BE2C (cell line): ENCODE measurements at places on chromosomes 3 and 15.
A peak's percentile ranks its signal among the peaks of the same experiment; 100 is the strongest.

- DNase-seq, result peak; percentile 9
Measured at GRCh38 chr15:43648649-43649429, at the start of gene CATSPER2. Gene CATSPER2 (minus strand): TSS chr15:43648844. CDS start chr15:43648061, 783 bp downstream.

- no peak for DNase-seq
Measured at GRCh38 chr3:124832782-124833709, 54.1 kb downstream of the ITGB5 start.

GRCh38 chr15:22735781-22736180 is 50.7 kb upstream of the NIPA1 start:
- no peak for DNase-seq

DNA sequence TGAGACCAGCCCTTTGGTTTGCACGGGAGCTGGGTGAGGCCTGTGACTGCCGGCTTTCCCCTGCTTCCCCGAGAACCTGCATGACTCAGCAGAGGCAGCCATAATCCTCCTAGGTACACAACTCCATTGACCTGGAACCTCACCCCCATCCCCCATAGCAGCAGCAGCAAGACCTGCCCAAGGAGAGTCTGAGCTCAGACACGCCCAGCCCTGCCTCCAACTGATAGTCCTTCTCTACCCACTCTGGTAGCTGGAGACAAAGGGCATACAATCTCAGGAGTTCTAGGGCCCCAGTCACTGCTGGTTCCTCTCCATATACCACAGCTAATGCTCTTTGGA is 141.0 kb upstream of the ARHGEF26 start:
- no peak for DNase-seq

GRCh38 chr3:44995142-44995770 is 19.2 kb downstream of the EXOSC7 start:
- peak; percentile 74 for DNase-seq

DNA sequence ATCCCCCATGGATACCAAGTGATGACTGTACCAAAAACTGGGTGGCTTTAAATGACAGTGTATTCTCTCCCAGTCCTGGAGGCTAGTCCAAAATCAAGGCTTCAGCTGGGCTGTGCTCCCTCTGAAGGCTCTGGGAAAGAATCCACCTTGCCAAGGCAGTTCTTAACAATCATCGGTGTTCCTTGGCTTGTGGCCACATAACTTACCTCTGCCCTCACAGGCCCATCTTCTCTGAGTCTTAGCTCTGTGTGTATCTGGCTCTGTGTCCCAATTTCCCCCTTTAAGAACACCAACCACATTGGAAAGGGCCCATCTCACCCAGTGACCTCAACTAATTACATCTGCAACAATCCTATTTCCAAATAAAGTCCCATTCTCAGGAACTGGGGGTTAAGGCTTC is 503.0 kb upstream of the PROK2 start:
- no peak for DNase-seq

DNA sequence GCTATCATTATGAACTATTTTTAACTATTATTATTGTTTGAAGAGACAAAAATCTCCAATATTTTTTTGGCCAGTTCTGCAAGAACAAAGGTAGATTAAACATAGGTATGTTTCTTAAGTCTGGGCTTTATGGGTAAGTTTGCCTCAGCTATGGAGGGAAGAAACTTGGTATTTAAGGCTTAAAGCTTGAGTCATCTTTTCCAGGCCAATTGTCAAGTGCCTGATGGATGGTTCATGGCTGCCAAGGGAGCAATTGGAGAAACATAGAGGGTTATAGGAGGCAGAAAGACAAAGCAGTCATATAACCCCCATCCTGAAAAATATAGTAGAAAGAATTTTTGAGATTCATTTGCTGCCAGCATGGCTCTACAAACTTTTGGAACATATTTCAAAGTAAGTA is 7.2 kb upstream of the STAC start:
- DNase-seq, result no peak

GRCh38 chr3:37808656-37809055 is 53.0 kb upstream of the CTDSPL start:
- no peak for DNase-seq

GRCh38 chr3:71442652-71443042 is 140.9 kb downstream of the FOXP1 start:
- DNase-seq, result no peak

GRCh38 chr3:64164349-64164748 is 60.9 kb downstream of the PRICKLE2 start:
- no peak for DNase-seq

DNA sequence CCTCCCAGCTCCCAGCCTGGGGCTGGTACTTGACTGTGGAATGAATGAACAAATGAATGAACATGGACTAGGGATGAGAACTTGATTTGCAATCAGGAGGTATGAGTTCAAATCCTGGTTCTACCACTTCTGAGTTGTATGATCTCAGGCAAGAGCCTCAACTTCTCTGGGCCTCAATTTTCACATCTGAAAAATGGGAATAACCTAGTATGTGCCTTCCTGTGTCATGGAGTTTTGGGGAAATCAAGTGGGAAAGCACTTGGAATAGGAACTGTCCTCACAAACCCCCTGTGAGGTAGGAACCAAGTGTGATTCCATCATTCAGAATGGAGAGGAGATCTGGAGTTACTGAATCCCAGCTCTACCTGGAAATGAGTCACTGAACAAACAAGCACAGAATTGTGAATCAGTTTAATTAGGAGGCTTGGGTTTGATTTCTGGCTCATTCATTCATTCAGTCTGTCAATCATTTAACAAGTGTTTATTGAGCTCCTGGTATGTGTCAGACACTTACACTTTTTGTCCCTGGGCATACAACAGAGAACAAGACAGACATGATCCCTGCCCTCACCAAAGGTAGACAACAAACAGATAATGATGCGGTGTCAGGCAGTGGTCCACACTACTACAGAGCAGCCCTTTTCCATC is 29.7 kb downstream of the DNASE1L3 start:
- DNase-seq, result no peak

DNA sequence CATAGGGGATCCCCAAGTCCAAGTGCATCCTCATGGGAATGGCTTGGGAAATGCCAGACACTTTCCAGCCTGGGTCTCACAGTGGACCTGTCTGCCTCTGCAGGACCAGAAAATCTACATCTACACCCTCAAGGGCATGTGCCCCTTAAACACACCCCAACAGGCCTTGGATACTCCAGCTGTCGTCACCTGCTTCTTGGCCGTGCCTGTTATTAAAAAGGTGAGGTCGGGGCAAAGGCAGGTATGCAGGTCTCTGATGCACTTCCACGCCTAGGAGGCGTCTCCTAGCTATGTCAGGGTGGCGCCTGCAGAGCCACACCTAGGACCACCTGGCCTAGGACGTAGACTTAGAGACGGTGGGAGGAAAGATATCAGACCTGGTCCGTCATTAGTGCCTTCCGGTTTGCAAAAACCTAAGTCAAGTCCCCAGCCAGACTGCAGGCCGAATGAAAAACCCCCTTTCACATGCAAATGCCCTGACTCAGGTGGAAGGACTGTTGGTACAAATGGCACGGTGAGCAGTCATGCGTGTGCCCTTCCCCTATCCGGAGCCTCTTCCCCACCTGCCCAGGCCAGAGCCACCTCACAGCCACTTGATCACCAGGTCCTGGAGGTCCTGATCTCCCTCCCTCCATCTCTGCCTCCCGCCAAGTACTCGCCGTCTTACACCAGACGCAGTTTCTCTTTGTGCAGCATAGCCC is 143.5 kb downstream of the LRRK1 start:
- no peak for DNase-seq

DNA sequence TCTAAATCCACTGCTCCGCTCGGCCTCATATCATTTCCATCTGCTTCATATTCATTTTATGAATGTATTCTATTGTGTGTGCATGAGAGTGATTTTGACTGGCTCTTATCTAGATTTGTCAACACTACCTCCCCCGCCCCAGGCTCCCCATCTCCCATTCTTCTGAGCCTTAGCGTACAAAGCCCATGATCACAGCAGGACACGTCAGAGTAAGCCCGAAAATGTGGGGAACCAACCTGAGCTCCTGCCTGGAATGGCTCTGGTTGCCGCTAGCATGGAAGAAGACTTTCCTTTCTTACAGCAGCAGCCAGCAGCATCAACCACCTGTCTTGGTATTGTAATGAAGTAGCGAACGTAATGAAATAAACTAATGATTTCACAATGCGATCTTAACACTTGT is 61.4 kb downstream of the GABRB3 start:
- DNase-seq, result no peak

DNA sequence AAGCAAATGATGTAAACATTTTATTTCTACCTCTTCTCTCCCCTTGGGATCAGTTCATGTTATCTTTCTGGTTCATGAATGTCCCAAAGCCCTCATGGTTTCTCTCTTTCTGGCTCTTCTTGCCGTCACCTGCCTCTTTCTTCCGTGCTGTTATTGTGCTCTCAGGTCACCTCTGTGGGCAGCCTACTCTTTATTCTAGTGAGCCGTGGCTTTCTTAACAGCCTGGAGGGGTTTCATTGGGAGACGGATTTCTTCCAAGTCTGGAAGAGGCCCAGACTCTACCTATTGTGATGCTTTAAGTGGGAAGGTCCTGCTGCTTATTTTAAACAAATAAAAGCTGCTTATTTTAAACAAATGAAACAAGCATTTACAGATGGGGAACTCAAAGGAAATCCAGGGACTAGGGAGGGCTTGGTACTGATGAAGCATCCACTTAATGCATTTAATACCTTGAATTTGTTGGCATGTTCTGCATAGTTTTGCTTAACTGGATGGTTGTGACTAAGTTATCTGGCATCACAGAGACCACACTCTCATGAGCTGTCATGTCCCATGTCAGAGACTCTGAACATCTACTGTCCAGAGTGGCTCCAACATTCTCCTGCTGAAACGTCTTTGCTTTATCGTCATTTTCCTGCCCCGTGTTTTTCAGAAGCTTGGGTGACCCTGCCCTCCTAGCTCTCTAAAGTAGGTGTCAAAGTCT is 443.3 kb downstream of the GABRG3 start:
- no peak for DNase-seq

DNA sequence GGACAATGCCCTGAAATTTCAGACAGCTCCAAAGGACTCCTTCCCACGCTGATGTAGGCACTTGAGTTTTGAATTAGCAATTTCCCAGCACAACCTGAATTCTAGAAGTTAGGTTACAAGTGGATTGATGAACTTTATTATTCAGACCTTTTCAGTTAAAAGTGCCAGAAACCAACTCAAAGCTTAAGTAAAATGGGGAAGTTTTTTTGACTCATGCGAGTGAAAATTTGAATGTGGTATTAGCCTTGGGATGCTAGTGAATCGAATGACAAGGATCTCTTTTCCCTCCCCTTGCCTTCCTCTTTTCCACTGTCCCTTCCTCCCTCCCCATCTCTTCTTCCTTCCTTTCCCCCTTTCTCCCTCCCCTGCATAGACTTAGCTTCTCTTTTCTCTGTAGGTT is 295.1 kb upstream of the PROK2 start:
- DNase-seq, result no peak

GRCh38 chr15:71444032-71444810 is 328.9 kb downstream of the THSD4 start:
- DNase-seq, result no peak

- no peak for DNase-seq
Measured at GRCh38 chr3:180267202-180267843, 230.6 kb upstream of the PEX5L start.

GRCh38 chr3:87446849-87447387 is 170.5 kb upstream of the POU1F1 start:
- DNase-seq, result no peak

GRCh38 chr3:38002291-38002876 is 11.8 kb downstream of the VILL start:
- DNase-seq, result no peak

GRCh38 chr3:15180042-15180611 is 25.9 kb upstream of the CAPN7 start:
- DNase-seq, result no peak

DNA sequence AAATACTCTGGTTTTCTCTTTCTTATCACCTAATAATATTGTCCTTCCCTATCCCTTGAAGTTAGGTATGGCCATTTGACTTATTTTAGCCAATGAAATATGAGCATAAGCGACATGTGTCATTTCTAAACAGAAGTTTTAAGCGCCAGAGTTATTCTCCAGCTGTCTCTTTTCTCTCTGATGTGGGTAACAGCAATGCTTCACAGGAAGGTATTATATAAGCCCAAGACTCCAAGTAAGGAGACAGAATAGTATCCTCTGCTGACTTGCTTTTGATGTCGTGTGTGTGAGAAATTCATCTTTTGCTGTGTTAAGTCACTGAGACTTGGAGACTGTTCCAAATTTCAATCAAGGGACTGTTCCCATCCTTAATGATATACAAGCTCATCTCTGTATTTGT is 224.6 kb upstream of the NECTIN3 start:
- DNase-seq, result no peak

DNA sequence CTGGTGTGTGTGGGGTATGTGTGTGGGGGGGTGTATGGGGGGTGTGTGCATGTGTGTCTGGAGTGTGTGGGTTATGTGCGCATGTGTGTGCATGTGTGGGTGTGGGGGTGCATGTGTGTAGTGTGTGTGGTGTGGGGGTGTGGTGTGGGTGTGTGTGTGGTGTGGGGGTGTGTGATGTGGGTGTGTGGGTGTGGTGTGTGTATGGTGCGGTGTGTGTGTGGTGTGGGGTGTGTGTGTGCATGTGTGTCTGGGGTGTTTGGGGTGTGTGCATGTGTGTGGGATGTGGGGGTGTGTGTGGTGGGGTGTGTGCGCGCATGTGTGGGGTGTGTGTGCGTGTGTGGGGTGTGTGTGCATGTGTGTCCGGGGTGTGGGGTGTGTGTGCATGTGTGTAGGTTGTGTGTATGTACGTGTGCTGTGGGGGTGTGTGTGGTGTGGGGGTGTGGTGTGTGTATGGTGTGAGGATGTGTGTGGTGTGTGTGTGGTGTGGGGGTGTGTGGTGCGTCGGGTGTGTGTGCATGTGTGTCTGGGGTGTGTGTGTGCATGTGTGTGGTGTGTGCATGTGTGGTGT is 6.2 kb upstream of the OCA2 start:
- no peak for DNase-seq

- no peak for DNase-seq
Measured at GRCh38 chr3:180282386-180282785, 245.6 kb upstream of the PEX5L start.

DNA sequence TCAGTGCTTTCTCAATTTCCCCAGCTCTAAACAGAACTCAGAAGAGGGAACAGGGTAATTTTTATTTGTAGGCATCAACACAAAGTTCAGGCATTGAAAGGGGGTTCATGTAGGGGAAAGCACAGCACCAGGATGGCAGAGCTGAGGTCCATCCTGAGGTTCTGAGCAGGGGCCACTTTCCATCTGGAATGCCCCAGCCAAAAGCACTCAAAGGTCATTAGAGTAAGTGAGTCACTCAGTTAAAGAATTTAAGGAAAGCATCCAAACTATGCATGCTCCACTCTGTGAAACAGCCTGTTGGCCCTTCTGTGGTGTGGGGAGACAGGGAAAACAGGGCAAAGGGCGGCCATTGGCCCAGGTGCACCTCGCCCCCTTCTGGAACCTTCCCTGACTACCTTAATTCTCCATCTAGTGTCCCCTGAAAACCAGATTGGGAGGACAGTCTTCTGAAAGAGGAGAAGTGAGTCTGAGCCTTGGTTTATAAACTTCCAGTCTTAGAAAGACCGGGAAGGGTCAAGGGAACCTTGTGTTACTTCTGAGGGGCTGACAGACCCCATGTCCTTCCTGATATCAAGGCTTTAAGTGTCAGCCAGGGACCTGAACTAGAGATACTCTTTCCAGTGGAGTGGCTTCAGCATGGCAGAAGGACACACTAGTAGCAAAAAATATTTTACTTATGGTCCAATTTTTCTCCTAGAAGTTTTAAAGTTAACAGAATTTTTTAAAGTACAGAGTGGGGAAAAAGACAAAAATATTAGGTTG is 133.3 kb downstream of the MYLK start:
- no peak for DNase-seq

GRCh38 chr3:10432156-10432845 is 73.1 kb downstream of the ATP2B2 start:
- peak; percentile 83 for DNase-seq

GRCh38 chr3:65734792-65735191 is 303.9 kb downstream of the MAGI1 start:
- DNase-seq, result no peak

GRCh38 chr15:56919609-56920366 is 1.3 kb downstream of the TCF12 start:
- DNase-seq, result peak; percentile 54
